T-helper 9 cell (primary cell): ENCODE measurements at places on chromosomes 16 and 17.

GRCh38 chr17:44915862-44916780, 821 bp upstream of the GFAP start:
- no peak for DNase-seq

GRCh38 chr16:65572156-65572555, 450.3 kb upstream of the CDH11 start:
- DNase-seq, result no peak

GRCh38 chr16:4385066-4385788, 13.6 kb downstream of the VASN start:
- DNase-seq, result no peak

DNA sequence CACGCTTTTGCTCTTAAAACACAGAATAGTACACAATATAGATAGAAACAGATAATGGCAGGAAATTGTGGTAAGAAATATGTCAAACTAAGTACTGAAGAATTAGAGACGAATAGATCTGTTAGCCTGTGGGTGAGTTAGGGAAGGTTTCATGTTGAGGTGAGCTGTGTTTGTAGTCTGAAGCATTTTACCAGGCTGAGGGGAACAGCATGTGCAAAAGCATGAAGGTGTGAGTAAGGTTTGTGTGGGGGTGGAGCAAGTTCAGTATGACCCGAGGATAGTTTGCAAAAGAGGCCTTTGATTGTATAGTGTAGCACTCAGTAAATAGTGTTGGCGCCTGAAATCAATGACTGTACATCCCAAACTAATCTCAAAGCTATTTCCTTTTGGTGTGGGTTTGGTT, 13.8 kb downstream of the IGSF6 start:
- no peak for DNase-seq

- DNase-seq, result no peak
These were observed 25.0 kb upstream of the TMEM97 start for GRCh38 chr17:28293994-28294393.

DNA sequence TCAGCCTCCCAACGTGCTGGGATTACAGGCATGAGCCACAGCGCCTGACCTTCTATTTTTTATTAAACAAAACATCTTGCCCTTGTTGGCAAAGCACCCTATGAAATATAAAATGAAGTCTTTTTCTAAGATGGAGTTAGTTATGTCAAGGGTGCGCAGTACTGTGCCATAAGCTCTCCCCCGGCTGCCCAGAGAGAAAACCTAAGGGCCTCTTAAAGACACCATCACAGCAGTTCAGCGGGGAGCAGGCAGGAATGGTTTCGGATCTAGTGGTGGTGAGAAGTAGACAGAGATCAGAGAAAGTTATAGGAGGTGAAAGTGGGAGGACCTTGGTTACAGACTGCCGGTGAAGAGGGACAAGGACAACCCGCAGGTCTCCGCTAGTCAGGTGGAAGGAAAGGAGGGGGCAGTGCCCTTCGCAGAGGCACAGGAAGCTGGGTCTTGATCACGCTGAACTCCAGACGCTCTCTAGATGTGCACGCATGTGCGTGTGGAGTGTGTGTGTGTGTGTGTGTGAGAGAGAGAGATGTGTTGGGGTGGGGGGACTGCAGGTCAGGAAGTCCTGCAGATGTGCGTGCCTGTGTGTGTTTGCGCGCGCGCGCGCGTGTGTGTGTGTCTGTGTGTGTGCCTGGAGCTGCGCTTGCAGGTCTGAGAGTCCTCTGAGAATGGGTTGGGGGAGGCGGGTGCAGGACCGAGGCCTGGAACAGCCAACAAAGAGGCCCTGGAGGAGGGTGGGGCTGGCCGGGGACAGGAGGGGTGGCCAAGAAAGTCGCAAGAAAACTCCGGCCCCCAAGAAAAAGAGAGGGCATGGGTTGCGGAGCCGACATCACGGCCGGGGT, 748 bp upstream of the CMTM3 start:
- DNase-seq, result peak; percentile 59

DNA sequence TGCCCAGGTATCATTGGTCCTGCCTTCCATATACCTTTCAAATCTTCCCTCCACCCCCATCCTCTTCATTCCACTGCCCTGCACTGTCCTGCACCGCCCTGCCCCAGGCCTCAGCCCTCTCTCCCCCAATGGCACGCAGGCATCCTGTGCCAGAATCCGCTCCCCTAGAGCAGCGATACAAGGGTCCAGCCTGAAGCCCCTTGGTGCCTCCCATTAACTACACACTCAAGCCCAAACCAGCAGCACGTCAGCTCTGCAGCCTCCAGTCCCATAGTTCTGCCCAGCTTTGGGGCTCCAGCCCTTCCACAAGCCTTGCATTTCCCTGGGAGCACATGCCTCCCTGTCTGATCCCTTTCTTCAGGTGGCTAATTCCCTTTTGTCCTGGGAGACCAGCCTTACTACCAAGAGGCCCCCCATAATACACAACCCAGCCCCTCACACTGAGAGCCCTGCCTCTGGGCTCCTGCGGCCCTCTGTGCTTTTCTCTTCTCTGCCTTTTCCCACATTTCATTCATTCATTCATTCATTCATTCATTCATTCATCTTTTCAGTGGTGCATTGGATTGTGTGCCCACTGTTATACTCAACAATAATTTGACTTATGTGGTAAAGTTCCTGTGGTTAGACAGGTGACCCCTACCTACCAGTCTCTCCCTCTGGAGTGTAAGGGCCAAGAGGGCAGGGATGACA, 26.8 kb upstream of the DLX3 start:
- no peak for DNase-seq

DNA sequence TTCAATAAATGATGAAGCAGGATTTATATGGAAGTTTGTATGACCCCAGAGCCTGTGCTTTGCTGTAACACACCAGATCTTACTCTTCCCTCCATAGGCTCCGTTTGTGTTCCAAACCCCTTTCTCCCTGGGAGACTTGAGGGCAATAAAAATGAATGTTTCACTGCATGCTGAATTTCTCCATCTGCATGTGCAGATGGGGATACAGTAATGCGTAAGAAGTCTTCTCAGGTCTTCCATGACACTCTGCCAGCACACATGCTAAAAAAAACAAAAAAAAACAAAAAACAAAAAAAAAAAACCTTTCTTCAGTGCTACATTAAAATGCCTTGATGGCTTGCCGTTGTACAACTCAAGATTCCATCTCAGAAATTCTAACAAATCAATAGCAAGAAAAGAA, 170.2 kb upstream of the ANKFN1 start:
- DNase-seq, result no peak

DNA sequence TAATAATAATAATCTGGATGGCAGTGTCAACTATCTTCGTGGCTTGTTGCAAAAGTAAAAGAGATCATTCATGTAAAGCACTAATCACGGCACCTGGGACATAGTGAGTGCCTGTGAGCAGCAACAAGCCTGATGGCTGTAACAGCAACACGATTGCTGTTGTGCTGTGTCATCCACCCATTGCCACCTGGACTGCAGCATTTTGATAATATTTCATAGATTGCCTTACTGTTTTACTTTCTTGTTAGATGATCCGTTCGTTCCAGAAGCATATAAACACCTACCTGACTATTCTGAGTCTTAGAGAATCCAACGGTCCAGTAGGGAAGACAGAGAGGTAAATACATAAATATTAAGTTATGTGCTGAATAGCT, 3.1 kb upstream of the MRPS23 start:
- no peak for DNase-seq

- peak; percentile 32 for DNase-seq
These were observed 14.8 kb downstream of the PDP2 start for GRCh38 chr16:66894948-66895688.

- DNase-seq, result no peak
These were observed 1.2 kb downstream of the DUSP14 start for GRCh38 chr17:37490638-37491614.

DNA sequence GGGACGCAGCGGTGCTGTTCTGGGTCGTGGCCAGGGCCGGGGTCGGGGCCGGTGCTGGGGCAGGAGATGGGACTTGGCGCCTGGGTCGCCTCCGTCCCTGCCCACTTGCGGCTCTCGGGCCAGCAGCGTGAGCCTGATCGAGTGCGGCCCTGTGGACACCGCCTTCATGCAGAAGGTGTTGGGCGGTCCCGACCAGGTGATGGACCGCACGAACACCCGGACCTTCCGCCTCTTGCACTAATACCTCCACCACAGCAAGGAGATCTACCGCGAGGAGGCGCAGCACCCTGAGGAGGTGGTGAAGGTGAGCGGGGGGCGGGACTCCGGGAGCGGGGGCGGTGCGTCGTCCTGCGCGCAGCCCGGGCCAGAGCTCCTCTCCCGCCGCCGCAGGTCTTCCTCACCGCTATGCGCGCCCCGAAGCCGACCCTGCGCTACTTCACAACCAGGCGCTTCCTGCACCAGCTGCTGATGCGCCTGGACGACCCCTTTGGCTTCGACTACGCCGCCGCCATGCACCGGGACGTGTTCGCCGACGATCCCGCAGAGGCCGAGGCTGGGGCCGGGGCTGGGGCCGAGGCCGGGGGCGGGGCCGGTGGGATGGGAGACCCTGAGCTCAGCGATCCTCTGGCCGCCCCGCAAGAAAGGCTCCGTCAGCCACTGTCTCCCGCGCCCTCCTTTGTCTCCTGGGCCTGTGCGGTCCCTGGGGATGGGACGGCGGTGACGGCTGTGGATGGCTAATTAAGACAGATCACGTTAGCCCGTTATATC, 4.5 kb upstream of the HSD17B1 start:
- DNase-seq, result peak; percentile 70

- DNase-seq, result no peak
These were observed 13.6 kb downstream of the CARHSP1 start for GRCh38 chr16:8855051-8855786.

GRCh38 chr17:39666601-39667261, 1.5 kb upstream of the PNMT start:
- DNase-seq, result no peak
